Activated CD8-positive, alpha-beta T cell treated with anti-CD3 and anti-CD28 coated beads for 36 hours (primary cell): ENCODE measurements at places on chromosomes 3 and 15. TPM values are rescaled to one million over a fixed set of nuclear protein-coding genes. Genes with fewer than 3 reads are reported as not detected.
A peak's percentile ranks its signal among the peaks of the same experiment; 100 is the strongest.

- H3K27ac ChIP-seq, result no peak overlapping the region
- H3K4me1 ChIP-seq, result no peaks in the 10 kb centered on the region
- peaks cover under 1% of the 10 kb centered on the region for H3K36me3 ChIP-seq
- no peak overlapping the region for H3K4me3 ChIP-seq
These were observed 242.1 kb upstream of the TLE3 start for GRCh38 chr15:70339571-70340493.

DNA sequence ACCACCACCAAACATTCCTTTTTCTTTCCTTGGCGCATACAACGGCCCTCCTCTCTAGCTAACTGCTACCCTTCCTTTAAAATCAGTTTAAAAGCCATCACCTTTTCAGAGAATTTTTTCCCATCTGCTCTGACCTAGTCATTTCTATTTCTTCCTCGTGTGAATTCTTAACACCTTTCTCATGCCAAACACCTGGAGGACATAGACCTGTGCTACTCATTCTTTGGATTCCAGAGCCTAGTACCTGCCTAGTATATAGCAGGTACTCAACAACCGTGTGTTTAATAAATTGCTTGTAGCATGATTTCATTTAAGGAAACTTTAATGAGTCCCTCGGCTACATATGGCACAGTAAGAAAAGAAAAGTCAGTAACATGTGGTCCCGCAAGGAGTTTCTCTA lies 2.0 kb upstream of the TPM1 start:
- DNase-seq, result no peak
- no peak overlapping the region for H3K4me3 ChIP-seq
- H3K36me3 ChIP-seq, result no peaks in the 10 kb centered on the region
- peaks cover 4% of the 10 kb centered on the region for H3K4me1 ChIP-seq
- peaks cover 43% of the 10 kb centered on the region for H3K27me3 ChIP-seq

- H3K4me3 ChIP-seq, result no peak overlapping the region
- no peak overlapping the region for H3K27ac ChIP-seq
- no peaks in the 10 kb centered on the region for H3K4me1 ChIP-seq
- no peak for DNase-seq
- H3K36me3 ChIP-seq, result no peaks in the 10 kb centered on the region
These were observed 133.2 kb upstream of the GBE1 start for GRCh38 chr3:81894598-81894997.

DNA sequence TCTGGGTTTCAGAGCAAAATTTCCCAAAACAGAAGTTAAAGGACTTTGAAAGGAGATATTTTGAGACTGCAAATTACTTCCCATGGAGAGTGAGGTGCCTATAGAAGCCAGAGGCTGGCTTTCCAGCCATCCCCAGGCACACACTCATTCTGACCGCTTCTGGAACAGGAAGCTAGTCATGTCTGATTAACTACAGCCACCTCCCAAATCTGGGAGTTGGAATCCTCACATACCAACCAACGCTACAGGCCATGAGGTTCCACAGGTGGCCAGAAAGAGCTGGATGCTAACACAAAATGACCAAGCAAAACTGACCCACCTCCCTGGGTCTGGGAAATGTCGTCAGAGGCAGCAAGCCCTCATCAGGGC lies 87.2 kb downstream of the SNRK start:
- no peaks in the 10 kb centered on the region for H3K36me3 ChIP-seq
- DNase-seq, result no peak
- H3K4me1 ChIP-seq, result peaks cover 22% of the 10 kb centered on the region
- H3K27me3 ChIP-seq, result no peaks in the 10 kb centered on the region
- no peak overlapping the region for H3K27ac ChIP-seq

GRCh38 chr3:69490971-69491370 lies 105.1 kb upstream of the FRMD4B start:
- H3K36me3 ChIP-seq, result no peaks in the 10 kb centered on the region
- no peaks in the 10 kb centered on the region for H3K4me1 ChIP-seq
- no peak overlapping the region for H3K27ac ChIP-seq
- no peak for DNase-seq

DNA sequence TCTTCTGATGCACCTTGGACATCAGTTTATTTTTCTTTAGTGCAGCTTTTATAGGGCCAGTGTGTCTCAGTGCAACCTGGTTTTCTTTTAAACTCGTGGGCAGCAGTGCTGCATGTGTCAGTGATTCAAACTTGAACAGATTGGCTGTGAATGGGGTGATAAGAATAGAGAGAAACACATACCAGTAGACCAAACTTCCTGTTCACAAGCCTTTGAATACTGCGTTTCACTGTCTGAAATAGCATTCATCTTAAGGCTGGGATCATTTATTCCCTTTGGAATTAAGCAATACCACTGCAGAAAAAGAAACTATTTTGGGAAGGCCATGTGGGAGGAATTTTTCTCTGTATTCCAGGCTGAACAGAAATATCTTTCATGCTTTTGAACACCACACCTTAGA lies 51.7 kb downstream of the PHLDB2 start:
- no peak overlapping the region for H3K4me3 ChIP-seq
- H3K36me3 ChIP-seq, result no peaks in the 10 kb centered on the region
- H3K27me3 ChIP-seq, result no peaks in the 10 kb centered on the region
- no peak overlapping the region for H3K27ac ChIP-seq

DNA sequence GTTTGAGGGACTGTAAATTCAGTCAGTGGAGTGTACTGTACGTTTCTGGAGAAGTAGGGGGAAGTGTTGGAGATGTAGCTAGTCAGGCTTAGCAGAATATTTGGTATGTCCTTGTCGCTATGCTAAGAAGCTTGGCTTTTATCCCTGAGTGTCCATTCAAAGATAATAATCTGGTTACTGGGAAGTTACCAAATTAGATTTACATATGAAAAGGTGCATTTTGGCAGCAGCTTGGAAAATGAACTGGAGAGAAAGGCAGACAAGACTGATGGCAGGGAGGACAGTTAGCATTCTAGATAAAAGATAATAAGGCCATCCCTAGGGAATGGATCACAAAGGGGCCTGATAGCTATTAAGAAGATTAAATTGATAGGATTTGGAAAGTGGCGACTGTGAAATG lies 58.7 kb downstream of the P2RY1 start:
- no peak overlapping the region for H3K27ac ChIP-seq
- H3K36me3 ChIP-seq, result no peaks in the 10 kb centered on the region
- no peak for DNase-seq
- no peaks in the 10 kb centered on the region for H3K27me3 ChIP-seq
- no peaks in the 10 kb centered on the region for H3K4me1 ChIP-seq
- no peak overlapping the region for H3K4me3 ChIP-seq

GRCh38 chr15:45827275-45827674 lies 192.4 kb downstream of the SQOR start:
- H3K27ac ChIP-seq, result no peak overlapping the region
- H3K36me3 ChIP-seq, result no peaks in the 10 kb centered on the region
- peaks cover 5% of the 10 kb centered on the region for H3K27me3 ChIP-seq
- no peak for DNase-seq
- H3K4me3 ChIP-seq, result no peak overlapping the region
- H3K4me1 ChIP-seq, result no peaks in the 10 kb centered on the region

DNA sequence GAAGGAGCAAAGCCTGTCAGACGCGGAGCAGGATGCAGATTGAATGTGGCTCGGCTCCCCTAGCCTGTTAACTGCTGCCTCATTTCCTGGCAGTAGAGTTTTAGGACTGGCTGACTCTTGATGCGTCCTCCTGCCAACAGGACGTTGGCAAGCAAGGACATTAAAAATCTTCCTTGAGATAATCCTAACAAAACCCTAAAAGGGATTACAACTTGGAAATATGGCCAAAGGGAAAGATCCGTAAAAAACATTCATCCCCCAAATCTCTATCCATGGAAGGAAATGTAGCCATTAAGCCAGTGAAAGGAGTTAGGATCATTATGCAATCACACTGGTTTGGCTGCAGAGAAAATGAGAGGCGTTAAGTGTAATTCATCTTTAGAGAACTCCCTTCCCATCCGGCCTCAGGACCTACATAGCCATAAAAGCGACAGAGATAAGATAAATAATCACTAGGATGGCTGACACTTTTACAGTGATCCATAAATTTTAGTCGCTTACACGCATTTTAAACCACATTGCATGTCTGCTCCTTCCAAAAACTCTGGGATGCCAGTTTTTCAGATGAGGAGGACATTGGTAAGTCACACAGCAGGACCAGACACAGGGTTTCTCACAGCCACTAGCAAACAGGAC lies 44.5 kb upstream of the C3orf80 start:
- H3K27me3 ChIP-seq, result peaks cover 19% of the 10 kb centered on the region
- no peak overlapping the region for H3K4me3 ChIP-seq
- no peaks in the 10 kb centered on the region for H3K36me3 ChIP-seq
- no peak overlapping the region for H3K27ac ChIP-seq
- DNase-seq, result no peak

- H3K27me3 ChIP-seq, result no peaks in the 10 kb centered on the region
- DNase-seq, result no peak
- H3K4me1 ChIP-seq, result no peaks in the 10 kb centered on the region
- H3K4me3 ChIP-seq, result no peak overlapping the region
- no peaks in the 10 kb centered on the region for H3K36me3 ChIP-seq
- H3K27ac ChIP-seq, result no peak overlapping the region
These were observed 68.2 kb upstream of the ADAMTSL3 start for GRCh38 chr15:83585601-83586335.

- no peak overlapping the region for H3K27ac ChIP-seq
- H3K36me3 ChIP-seq, result no peaks in the 10 kb centered on the region
- no peak overlapping the region for H3K4me3 ChIP-seq
- DNase-seq, result peak; percentile 59
- no peaks in the 10 kb centered on the region for H3K4me1 ChIP-seq
These were observed 84.7 kb downstream of the SEC22A start for GRCh38 chr3:123286308-123287023.

DNA sequence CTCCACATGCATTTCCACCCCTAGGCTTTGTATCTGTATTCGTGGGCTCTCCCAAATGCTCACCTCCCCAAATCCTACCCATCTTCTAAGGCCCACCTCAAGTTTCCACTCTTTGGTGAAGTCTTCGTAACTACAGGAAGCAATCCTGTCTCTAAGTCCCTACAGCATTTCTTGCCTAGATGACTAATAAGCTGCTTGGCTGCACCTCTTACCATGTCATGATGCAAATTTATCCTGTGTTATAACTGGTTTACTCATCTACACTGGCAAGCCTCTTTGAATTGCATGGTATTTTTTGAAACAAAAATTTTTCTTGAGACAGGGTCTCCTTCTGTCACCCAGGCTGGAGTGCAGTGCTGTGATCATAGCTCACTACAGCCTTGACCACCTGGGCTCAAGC lies 73.3 kb downstream of the SETMAR start:
- H3K4me3 ChIP-seq, result no peak overlapping the region
- no peaks in the 10 kb centered on the region for H3K4me1 ChIP-seq
- no peaks in the 10 kb centered on the region for H3K27me3 ChIP-seq
- DNase-seq, result no peak
- peaks cover 50% of the 10 kb centered on the region for H3K36me3 ChIP-seq

- H3K4me3 ChIP-seq, result no peak overlapping the region
- H3K4me1 ChIP-seq, result no peaks in the 10 kb centered on the region
- no peaks in the 10 kb centered on the region for H3K27me3 ChIP-seq
- H3K27ac ChIP-seq, result no peak overlapping the region
- peaks cover 20% of the 10 kb centered on the region for H3K36me3 ChIP-seq
These were observed 45.7 kb downstream of the PGBD4 start for GRCh38 chr15:34147371-34148140.

The DGKG gene
- total RNA-seq, result 0.18 TPM

The CCR3 gene
- total RNA-seq, result not detected

The CCDC54 gene
- total RNA-seq, result not detected

The NRG4 gene
- total RNA-seq, result not detected

The KIF15 gene
- total RNA-seq, result 38.1 TPM

The GUCA1C gene
- total RNA-seq, result not detected

The CPLX3 gene
- 0.11 TPM for total RNA-seq

The MESD gene
- 16.5 TPM for total RNA-seq

The IP6K2 gene
- total RNA-seq, result 48.0 TPM
